ENCODE measurements at places on chromosomes 4 and X.

DNA sequence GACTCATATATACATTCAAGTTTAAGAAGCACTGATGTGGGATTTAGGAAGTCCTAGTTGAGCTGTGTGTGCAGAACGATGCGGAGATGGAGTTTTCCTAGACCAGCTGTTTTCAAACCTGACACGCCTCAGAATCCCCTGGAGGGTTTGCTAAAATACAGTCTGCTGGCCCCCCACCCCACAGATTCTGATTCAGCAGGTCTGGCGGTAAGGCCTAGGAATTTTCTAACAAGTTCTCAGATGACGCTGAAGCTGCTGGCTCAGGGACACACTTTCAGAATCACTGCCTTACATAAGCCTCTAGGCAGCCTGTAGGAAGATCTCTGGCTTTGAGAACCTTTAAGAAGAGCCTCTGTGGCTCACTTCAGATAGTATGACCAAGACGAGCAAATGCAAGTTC lies 73.1 kb downstream of the PHEX start:
- no peak for DNase-seq

GRCh38 chr4:65943076-65943475 lies 272.8 kb upstream of the EPHA5 start:
- no peak for DNase-seq

- DNase-seq, result no peak
These were observed 49.7 kb downstream of the RBM47 start for GRCh38 chr4:40579983-40580382.

- no peak for DNase-seq
These were observed 265.0 kb upstream of the SLITRK2 start for GRCh38 chrX:145552643-145553042.

DNA sequence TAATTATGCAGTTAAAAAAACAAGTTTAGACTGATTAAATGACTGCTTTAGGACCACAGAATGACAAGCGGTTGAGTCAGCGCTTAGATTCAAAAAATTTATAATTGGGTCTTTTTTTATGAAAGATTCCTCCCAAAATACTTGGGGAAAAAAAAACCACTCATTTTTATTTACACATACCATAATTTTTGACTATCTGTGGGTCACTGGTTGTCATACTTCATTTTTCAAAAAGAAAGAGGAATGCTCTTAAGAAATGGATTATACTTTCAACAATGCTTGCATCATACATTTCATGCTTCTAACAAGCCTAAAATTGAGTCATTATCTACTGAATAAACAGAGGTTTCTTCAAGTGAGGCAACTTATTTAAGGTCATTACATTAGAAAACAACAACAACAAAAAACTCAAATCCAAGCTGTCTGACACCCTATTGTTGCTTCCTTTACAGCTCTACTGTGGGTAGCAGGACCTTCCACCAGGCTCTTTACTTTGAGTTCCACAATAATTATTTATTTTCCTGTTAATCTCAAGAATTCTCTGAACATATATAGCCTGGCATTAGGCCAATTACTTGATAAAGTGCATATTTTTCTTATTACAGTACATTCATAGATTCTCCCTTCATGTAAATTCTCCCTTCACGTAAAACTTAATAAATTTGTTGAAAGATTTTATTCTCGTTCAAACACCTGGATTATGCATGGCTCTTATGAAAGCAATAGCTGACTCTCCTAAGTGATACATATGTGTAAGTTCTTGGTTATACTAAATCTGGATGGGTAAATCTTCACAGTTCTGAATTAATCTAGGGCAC lies 445.5 kb downstream of the PCDH10 start:
- DNase-seq, result no peak

Measured in common myeloid progenitor, CD34-positive (primary cell).